ENCODE measurements at places on chromosomes 2 and 18.

- peak; percentile 72 for DNase-seq
Measured at GRCh38 chr2:157404363-157404762, 39.5 kb downstream of the CYTIP start.

DNA sequence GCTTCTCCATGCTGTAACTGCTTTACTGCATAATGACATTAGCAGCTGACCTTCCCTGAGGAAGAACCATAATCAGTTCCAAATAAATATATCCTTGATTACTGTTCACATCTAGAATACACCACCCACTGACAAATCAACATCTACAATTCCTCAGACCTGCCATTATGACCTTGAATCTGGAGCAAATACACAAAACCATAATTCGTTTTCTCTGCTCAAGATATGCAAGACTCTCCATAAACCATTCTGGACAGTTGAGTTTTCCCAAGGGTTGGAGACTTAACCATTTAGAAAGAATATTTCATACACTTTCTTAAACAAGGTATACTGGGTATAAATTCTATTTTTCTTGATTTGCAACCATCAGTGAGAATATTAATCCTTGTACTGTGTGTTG lies 11.8 kb downstream of the C2orf76 start:
- no peak for DNase-seq

DNA sequence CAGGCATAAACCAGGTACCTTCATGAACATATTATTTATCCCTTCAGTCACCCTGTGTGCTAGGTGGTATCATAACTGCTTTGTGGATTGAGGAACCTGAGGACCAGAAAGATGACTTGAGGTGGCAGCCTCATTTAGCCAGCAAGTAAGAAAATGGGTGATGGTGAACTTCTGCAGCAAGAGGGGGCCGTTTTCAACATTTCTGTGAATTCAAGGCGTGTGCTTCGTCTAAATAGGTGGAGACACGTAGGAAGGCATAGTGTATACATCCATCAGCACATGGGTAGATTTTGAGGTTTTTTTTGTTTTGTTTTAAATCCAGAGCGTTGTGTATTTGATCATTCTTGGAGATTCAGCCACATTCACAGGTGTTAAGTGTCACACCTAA lies 118.7 kb downstream of the SPTBN1 start:
- DNase-seq = no peak

GRCh38 chr2:197254776-197255530 lies 55.6 kb downstream of the ANKRD44 start:
- no peak for DNase-seq

GRCh38 chr18:36366994-36367839 lies 69.7 kb downstream of the FHOD3 start:
- no peak for DNase-seq

- no peak for DNase-seq
Measured at GRCh38 chr18:74288041-74288440, 3.7 kb downstream of the CYB5A start.

GRCh38 chr2:113822087-113822815 lies 65.8 kb upstream of the SLC35F5 start:
- DNase-seq = no peak

GRCh38 chr2:215188078-215188477 lies 49.7 kb upstream of the ABCA12 start:
- DNase-seq = no peak

GRCh38 chr2:205372141-205372540 lies 310.2 kb upstream of the NRP2 start:
- no peak for DNase-seq

DNA sequence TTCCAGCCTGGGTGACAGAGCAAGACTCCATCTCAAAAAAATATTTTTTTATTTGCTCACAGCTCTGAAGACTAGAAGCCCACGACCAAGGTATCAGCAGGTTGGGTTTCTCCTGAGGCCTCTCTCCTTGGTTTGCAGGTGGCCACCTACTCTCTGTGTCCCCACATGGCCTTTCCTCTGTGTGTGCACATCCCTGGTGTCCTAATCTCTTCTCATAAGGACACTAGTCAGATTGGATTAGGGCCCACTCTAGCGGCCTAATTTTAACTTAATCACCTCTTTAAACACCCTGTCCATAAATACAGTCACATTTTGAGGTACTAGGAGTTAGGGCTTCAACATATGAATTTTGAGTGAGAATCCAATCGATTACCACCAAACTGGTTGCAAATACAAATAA lies 2.0 kb upstream of the RAB3GAP1 start:
- DNase-seq = no peak

DNA sequence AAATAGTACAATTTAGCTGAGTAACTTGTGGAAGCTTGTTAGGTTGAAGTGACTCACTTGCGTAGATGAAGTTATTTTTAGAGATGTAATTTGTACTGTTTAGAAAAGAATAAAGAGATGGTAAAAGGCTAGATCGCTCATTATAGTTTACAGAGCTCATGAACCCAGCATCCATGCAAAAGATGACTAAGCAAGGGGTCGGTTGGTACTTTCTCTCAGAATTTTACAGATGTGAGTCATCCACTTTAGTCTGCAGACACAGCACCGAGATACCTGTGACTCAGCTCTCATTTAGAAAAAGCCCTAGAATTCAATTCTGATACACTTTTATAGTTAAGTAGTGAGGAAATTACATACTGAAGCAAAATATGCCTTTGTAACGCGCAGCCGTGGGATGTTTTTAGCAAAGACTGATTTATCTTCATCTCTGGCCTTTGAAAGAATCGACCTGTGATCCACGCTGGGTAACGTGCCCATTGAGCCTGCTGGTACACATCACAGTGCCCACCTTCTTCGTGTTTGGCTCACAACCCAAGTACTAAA lies 116.5 kb upstream of the FOSL2 start:
- DNase-seq = peak; percentile 30

DNA sequence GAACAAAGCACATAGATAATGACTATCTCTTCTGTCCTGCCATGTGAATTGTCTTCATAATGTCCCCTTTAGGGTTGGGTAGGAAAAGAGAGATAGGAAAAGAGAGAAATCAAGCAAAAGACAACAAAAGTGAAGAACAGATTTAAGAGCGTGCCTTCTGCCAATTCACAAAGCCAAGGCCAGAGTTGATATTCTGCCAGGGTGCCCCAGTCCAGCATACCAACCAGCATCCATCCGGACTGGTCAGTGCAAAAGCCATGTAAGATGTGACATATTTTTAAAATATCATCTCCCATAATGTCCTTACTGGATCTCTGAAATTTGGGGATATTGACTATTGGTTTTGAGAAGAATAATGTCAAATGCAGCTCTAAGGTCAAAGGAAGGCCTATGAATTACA lies 35.7 kb upstream of the KLF7 start:
- DNase-seq = no peak

GRCh38 chr2:123864416-123864815 lies 160.7 kb upstream of the CNTNAP5 start:
- DNase-seq = no peak

GRCh38 chr2:105055613-105056012 lies 17.7 kb downstream of the MRPS9 start:
- DNase-seq = no peak

DNA sequence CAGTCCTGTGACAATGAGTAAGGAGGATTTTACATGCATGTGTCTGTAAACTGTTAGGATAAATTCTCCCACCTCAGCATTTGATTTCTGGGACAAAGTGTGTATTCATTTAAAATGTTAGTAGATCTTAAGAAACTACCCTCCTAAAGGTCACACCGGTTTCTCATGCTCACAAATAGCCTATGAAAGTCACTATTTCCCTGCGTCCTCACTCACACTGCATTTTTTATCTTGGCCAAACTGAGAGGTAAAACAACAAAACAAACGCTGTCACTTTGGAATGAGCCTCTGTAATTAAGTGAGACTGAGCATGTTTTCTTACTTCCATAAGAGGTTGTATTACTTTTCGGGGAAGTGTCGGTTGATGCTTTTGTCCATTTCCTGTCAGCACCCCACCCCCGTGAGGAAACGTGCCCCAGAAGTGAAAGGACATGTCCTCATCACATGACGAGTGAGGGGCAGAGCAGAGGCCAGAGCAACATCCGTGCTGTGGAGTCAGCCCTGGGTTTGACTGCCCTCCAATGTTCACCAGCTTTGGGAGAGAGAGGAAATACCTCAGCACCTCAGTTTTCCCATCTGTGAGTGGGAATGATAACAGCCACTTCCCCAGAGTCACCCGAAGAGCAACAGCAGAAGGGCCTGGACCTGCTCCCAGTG lies 3.1 kb downstream of the GYPC start:
- peak; percentile 62 for DNase-seq

DNA sequence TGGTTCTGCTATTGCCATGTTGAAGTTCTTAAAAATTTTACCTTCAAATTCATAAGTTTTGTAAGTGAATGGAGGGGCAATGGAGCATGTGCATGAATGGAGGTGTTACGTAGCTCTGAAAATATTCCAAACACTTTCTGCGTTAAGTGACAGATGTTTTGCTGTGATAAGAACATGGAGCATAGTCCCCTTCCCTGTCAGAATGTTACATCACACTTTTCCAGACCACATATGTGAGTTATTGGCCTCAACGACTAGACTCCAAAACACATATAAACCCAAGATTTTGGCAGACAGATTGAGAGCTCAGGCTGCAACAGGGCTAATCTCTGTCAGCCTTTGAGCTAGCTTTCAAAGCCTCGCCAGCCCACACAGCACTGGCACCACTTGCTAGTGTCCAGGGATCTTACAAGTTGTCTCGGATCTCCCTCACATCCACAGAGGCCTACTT lies 27.2 kb upstream of the MFSD6 start:
- DNase-seq = no peak

DNA sequence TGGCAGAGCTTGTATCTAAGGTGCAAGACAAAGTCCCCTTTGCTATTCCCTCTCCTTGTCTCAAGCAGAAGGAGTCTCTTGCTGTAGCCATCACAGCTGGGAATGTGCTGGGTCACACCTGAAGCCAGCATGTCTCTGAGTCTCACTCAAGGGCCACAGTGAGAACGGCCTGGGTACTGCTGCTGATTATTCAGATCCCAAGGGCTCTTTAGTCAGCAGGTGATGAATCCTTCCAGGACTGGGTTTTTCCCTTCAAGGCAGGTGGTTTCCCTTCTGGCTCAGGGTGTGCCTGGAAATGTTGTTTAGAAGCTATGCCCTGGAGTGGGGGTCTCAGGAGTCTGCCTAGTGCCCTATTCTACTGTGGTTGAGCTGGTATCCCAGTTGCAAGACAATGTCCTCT lies 356.3 kb downstream of the PARD3B start:
- no peak for DNase-seq

GRCh38 chr2:6791682-6792081 lies 74.0 kb downstream of the CMPK2 start:
- no peak for DNase-seq

DNA sequence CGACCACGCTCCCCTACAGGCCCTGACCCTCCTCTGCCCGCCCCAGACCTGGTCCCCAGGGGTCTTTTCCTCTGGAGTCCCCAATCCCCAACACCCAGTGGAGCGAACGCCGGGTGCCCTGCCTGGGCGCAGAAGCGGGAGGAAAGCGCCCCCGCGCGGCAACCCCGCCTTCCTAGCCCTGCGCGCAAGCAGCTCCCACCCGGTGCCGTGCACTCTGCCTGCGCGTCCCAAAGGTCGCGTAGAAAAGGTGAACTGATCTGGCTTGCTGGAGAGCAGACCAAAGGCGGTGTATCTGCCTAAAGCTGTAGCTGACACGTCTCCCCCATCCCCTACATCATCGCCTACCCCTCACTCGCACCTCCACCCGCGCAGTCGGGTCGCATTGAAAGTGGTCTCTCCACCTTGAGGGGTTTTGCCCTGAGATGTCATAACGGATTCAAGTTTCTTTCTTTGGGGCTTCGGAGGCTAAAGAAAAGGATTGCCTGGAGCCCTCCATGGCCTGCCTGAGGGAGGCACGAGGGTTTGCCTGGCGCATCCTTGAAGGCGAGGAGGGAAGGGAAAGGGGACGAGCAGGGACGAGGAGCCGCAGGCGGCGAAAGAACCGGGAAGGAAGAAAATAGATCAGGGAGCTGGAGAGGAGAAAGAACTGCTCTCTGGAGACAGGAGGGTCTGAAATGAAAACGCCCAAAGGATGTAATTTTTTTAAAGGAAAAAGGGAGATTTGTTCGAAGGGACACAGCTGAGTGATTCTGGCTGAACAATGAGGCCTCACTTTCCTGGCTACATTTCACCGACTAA lies 5.8 kb downstream of the GAD1 start:
- DNase-seq = peak; percentile 59

- DNase-seq = no peak
Measured at GRCh38 chr2:118968042-118968441, 26.0 kb downstream of the MARCO start.

DNA sequence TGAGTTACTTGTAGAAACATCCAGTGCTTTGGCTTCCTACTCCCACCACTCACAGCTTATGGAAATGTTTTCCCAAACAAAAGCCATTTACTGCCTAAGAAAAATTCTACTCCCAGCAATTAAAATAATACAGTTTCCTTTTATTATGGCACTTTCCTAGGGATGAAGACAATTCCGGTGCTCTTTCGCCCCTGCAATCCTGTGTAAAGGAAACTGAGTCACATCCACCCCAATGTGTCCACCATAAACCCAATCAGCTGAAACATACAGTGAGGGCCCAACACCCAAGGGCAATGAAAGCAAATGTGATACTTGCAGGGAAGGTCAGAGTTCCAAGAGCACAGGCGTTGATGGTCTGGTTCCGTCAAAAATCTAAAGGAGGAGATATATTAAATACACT lies 62.0 kb upstream of the ST3GAL5 start:
- no peak for DNase-seq

DNA sequence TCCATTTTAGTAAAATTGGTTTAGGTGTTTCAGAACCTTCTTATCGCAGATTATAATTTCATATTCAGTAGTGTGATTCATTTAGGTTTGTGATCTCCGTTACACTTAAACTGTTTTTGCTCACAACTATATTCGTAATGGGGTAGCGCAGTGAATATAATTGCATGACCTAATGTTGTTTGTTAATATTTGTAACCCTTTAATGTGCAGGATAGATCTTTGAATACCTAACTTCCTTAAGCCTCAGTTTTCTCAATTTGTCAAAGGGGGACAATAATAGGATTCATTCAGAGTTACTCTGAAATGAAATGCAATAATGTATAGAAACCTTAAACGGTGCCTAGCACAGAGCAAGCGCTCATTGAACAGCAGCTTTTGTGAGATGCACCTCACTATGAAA lies 558 bp upstream of the ZDBF2 start:
- DNase-seq = no peak

GRCh38 chr2:40166006-40166405 lies 285.9 kb downstream of the SLC8A1 start:
- no peak for DNase-seq

DNA sequence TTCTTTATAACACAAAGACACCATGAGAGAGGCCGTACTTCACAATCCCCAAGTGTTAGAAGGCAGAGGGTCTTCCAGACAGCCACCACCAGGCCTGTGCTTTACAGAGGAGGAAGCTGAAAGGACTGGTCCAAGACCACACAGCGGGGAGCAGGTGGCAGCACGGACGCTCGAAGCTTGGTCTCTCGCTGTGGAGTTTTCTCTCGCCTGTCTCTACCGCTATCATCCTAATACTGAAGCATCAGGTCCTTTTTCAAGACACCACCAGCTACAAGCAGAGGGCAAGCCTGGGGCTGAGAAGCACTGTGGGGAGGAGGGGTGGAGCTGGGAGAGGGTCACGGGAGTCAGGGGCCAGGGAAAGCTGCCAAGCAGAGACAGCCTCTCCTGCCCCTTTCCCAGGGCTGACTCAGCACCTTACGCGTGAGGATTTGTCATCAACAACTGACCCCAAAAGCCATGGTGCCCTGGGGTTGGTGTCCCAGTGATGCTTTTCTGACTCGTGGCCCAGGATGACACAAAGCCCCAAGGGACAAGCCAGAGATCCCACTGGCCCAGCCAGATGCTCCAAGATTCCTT lies 31.9 kb upstream of the FOSL2 start:
- no peak for DNase-seq

Data from GM13976 (cell line).